ENCODE measurements at places on chromosomes 7 and 10. TPM values are rescaled to one million over a fixed set of nuclear protein-coding genes. Genes with fewer than 3 reads are reported as not detected.

The HK1 gene
- 49.7 TPM for polyA plus RNA-seq

The LRRC4 gene
- 7.7 TPM for polyA plus RNA-seq

GRCh38 chr10:2130705-2131305 is 393.5 kb upstream of the ADARB2 start:
- no peak for DNase-seq

DNA sequence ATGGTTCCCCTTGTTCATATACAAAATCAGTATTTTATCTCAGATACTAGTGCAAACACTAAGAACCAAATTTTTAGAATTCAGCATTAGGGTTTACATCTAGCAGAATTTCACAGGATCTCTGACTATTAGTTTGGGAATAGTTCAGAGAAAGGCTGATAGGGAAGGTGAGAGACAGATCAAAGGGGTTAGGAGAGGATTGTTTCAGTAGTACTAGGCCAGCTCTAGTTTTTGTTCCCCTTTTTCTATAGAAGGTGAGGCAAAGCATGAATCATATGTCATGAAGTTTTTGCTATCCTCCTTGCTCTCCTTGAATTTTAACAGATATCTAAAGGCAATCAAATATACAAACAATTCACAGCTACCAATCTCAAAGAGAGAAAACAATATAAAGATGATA is 26.1 kb upstream of the CTNNA3 start:
- no peak for DNase-seq

DNA sequence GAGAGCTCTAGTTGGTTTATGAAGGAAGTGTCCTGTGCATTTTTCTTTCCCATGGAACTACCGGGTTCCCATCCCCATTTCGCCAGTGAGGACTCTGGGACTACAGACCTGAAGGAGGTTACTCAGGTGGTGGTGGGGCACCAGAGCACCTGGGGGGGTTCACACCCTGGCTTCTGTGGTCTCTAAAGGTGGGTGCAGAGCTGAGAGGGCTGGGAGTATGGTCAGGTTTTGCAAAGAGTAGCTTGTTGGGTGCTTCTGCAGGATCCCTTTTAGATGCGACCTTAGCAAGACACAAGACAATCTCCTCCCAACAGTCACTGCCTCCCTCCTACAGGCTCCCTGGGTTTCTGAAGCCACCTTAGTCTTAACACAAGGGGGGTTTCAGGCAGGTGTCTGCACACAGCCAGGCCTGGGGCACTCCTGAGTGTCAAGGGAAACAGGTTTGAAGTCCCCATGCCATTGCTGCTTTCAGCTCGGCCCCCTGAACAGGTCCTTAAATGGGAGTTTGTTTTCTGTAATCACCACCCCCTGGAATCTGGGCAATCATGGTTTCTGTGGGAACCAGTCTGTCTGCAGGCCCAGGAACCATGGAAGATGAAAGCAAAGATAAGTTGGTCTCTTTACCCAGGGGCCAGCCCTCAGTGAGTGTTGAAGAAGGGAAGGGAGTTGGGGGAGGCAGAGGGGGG is 9.9 kb upstream of the CXCL12 start:
- no peak for DNase-seq

DNA sequence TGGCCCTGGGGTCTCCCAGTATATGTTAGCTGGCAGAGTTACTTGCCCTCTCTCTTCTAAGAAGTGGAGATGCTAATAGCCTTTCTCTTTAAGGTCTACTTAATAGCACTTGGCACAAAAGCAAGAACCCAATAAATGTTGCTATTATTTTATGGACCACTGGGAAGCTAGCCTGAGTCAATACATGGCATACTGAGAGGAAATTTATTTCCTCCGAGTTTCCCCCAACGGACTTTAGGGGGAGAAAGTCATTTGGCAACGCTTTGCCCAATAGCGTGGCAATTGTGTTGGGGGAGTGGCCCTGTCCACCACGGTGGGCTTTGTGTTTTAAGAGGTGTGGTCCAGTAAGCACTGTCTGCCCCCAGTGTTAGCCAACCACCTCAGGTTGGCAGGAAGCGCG is 87.4 kb upstream of the SMNDC1 start:
- DNase-seq, result no peak

GRCh38 chr7:77393261-77393660 is 22.9 kb downstream of the GSAP start:
- no peak for DNase-seq

DNA sequence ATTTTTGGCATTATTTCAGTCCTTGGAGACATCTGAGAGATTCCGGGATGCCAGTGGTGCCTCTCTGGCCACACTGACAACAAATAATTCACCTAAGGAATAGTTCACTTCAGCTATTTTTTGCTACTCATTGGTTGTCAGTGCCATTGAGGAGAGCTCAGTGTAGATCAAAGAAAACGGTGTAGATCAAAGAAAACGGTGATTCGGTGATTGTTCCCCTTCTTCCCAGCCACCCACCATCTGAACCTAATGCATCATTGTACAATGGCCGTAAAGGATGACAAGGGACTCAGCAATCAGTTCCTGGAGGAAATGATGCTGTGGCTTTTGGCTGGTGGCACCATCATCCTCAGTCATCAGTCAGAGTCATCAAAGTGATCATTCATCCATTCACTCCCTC is 80.6 kb downstream of the PTPRZ1 start:
- DNase-seq, result no peak

DNA sequence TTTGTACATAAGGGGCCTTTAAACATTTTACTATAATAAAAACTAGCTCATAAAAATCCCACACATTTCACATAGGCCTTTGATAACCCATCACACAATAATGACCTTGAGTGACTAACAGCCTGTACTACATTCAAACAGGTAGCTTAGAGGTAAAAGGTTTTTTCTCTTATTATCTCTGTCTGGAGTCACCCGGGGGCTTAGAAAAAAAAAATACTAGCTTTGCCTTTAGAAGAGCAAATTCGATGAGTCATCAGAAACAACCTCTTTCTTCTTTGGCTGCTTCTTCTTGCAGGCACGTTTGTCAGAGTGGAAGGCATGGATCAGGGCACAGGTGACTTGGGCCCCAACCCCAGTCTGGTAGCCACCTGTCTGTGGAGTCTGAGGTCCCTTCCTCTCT is 43.4 kb upstream of the ADO start:
- no peak for DNase-seq
